ENCODE measurements at places on chromosomes 4 and X. TPM values are rescaled to one million over a fixed set of nuclear protein-coding genes. Genes with fewer than 3 reads are reported as not detected.

- no peak for DNase-seq
Measured at GRCh38 chrX:9573282-9574106, 108.6 kb downstream of the TBL1X start.

GRCh38 chr4:71553605-71554004 is 214.8 kb downstream of the SLC4A4 start:
- no peak for DNase-seq

DNA sequence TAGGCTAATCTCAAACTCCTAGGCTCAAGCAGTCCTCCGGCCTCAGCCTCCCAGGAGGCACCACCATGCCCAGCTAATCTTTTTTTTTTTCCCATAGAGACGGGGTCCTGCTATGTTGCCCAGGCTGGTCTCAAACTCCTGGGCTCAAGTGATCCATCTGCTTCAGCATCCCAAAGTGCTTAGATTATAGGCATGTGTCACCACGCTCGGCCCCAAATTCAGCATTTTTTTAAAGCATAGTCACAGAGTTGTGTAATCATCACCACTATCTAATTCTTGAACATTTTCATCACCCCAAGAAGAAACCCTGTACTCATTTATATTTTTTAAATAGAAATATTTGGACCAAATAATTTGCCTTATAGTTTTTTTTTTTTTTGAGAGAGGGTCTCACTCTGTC is 10.3 kb downstream of the CENPI start:
- no peak for DNase-seq

The TLR1 gene
- total RNA-seq: 3.4 TPM

GRCh38 chr4:102578819-102579218 is 77.7 kb downstream of the NFKB1 start:
- DNase-seq: no peak

Data from Right ventricle myocardium superior (tissue), 1 donor.